ENCODE measurements at places on chromosomes 4 and X.

DNA sequence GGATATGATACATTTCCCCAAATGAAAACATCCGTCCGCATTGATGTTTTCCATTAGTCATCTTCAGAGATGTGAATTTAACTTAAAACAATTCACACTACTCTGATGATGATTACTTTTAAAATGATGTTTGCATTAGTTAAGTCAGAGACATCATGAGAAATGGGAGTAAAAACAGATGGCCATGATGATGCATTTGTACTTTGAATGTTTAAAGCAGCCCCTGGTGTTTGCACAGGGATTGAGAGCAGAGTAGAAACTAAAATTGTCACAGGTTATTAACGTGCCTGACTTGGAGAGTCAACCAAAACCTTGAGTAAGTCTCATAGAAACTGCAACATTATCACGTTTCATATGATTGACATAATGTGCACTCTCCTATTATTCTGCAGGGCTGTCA is 117.2 kb downstream of the CFAP299 start:
- DNase-seq: no peak

- DNase-seq: no peak
These were observed 185.4 kb downstream of the INPP4B start for GRCh38 chr4:142660728-142661127.

DNA sequence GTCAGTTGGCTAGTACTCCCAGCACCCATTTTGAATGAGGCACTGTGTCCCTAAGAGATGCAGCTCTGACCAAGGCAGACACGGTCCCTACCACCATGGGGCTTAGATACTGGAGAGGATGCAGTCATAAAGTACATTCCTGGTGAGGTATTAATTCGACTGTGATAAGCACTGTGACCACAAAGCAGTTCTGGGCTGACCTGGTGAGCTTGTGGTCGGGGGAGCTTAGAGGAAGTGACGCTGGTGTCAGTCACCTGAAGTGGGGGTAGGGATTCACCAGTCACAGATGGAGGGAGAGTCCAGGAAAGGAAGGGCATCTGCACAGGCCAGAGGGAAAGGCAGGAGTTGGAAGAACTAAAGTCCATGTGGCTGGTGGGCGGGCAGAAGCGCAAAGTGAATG is 15.8 kb upstream of the CLTRN start:
- no peak for DNase-seq

- no peak for DNase-seq
These were observed 5.1 kb upstream of the CXCL8 start for GRCh38 chr4:73735231-73735630.

DNA sequence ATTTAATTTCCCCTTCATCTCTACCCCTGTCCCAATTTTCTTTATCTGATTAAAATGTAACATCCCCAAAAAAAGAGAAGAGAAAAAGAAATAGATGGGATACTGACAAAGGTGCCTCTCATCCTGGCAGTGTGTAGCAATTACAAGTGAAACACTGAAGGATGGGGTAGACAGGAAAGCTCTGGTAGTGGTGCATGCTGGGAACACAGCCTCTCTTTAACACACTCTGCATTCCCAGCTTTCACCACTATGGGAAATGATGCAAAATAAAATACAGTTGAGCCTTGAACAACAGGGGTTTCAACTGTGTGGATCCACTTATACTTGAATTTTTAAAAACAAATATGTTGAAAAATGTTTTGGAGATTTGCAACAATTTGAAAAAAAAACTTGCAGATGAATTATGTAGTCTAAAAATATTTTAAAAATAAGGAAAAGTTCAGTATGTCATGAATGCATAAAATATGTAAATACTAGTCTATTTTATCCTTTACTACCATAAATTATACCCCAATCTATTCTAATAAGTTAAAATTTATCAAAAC is 239.2 kb upstream of the DDX53 start:
- no peak for DNase-seq

- DNase-seq: no peak
These were observed 76.1 kb upstream of the IRF2 start for GRCh38 chr4:184550476-184550875.

DNA sequence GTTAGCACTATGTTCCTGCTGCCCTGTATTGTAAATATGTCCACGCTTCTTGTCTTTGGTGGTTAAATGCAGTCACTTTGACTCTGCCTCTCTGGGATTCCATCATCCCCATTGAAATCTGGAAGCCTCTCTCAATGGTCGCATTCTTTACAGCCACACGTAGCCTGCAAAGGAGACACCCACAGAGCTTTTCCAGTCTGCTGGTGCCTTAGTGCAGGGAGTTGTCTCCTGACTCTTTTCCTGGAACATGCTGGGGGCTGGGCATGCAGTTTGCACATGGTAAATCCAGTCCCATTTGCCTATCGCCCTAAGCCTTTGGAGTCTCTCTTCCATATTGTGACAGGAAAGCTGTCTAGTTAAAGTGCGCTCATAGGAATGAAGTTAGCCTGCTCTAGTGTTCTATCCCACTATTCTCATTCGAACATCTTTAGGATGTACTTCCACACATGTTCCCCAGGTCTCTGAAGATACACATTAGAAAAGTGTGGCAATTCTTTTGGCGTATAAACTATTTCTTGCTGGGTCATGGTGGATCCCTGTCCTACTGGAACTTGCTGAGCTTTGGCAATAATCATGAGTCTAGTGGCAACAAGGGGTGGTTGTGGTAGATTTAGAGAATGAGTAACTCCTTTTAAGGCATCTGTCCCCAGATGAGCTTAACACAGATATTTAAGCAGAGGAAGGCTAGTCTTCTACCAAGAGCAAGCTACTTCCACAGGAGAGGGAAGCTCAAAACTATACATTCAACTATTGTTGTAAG is 33.7 kb downstream of the COQ2 start:
- no peak for DNase-seq

- DNase-seq: no peak
These were observed 107.0 kb upstream of the OTUD4 start for GRCh38 chr4:145287351-145287750.

- no peak for DNase-seq
These were observed 244.9 kb downstream of the NAP1L3 start for GRCh38 chrX:93428497-93428896.

GRCh38 chrX:85017721-85018120 is 14.0 kb downstream of the APOOL start:
- DNase-seq: no peak

DNA sequence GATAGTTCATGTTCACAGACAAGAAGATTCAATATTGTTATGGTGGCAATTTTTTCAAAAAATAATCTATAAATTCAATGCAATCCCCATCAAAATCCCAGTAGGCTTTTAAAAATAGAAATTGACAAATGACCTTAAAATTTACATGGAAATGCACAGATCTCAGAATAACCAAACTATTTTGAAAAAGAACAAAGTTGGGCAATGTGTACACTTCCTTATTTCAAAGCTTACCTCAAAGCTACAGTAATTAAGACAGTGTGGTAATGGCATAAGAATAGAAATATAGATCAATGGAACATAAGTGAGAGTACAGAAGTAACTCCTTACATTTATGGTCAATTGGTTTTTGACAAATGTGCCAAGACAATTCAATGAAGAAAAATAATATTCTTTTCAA is 39.0 kb downstream of the FRMD7 start:
- no peak for DNase-seq

DNA sequence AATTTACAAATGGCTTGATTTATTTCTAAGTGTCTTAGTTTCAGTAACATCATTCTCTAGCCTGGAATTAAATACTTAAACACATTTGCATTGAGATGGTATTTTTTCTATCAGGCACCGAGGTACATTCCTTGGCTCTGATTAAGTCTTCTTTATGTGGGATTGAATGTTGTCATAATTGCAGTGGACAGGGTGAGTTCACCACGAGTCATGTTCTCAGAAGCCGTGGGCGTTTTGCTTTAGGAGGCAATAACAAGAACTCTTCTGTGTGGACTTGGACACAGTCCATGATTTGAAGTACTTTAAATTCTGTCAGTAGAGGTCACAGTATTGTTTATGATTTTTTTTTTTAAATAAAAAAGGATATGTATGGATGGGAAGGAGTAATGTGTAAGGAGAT is 57.1 kb upstream of the EFHC2 start:
- DNase-seq: no peak

GRCh38 chr4:85864259-85865205 is 389.6 kb downstream of the ARHGAP24 start:
- DNase-seq: no peak

DNA sequence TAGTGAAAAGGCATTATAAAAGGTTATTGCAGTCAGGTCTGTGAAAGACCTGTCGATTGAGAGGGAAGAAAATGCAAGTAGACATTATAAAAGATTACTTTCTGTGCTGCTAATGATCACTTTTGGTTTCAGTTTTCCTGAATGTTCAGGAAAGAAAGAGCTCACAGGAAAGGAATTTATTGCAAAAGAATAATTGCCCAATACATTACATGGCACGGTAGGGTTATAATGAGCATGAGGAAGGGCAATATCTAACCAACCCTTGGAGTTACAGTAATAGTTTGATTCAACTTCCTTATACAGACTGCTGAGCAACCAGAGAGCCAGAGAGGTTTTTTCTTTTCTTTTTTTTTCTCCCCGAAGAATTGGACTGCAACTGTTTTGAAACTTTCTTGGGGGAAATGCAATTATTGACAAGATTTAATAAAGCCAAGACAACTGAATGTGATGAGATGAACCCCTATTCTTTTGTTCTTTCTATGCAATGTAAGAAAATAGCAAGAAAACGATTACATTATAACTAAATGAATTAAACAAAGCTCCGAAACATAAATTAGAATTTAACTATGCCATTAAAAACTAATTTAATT is 247.0 kb downstream of the C4orf33 start:
- DNase-seq: no peak

DNA sequence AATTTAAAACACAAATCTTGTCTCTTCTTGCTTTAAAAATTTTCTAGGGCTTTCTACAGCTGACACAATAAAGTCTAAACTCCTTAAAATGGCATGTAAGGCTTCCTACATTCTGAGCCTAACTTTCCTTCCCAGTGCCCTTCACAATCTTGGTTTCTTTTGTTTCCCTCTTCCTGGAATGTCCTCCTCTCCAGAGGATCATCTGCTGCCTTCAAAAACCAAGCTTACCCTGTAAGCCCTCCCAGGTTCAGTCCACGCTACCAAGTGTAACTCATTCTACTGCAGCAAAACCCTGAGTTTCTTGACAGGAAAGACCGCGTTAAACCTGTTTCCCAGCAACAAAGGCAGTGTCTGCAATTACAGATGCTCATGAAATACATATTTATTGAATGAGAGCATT is 91.3 kb downstream of the SHISA3 start:
- DNase-seq: no peak

DNA sequence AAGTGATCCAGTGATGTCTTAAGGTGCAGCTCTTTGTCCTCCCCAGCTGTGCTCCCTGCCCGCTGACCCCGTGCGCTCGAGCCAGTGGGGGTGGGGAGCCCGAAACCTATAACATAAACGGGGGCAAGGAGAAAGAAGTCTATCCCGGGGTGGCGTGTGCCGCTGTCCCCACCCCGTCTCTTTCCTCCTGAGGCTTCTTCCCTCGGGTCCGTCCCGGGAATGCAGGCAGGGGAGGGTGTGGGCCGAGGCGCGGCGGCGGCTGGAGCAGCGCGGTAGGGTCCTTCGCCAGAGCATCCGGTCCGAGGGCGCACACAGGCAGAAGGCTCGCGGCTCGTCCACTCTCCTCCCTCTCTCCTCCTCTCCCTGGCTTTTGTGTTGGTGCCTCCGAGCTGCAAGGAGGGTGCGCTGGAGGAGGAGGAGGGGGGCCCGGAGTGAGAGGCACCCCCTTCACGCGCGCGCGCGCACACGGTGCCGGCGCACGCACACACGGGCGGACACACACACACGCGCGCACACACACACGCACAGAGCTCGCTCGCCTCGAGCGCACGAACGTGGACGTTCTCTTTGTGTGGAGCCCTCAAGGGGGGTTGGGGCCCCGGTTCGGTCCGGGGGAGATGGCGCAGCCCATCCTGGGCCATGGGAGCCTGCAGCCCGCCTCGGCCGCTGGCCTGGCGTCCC is at the start of gene RAB33A:
Gene RAB33A, plus strand, starts transcription at position 517 of the 681 bp plus-strand sequence. Its CDS starts 101 bp downstream, at position 618.
- DNase-seq: no peak

DNA sequence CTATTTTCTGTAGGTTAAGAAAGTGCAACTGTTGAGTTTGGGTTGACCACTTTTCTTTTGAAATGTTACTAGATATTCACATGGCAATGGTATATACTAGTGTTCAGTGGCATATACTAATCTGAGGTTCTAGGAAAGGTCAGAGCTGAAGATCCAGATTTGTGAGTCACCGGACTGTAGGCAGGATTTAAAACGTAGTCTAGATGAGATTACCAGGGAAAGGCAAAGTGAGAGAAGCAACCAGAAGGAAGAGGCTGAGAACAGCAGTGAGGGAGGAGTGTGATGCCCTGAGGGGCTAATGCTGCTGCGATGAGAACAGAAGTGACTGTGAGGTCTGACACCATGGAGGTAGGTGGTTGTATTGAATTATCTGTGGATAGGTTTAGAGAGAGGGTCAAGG is 9.7 kb upstream of the PLA2G12A start:
- DNase-seq: no peak

GRCh38 chrX:16610121-16610621 is 39.8 kb upstream of the S100G start:
- DNase-seq: no peak

DNA sequence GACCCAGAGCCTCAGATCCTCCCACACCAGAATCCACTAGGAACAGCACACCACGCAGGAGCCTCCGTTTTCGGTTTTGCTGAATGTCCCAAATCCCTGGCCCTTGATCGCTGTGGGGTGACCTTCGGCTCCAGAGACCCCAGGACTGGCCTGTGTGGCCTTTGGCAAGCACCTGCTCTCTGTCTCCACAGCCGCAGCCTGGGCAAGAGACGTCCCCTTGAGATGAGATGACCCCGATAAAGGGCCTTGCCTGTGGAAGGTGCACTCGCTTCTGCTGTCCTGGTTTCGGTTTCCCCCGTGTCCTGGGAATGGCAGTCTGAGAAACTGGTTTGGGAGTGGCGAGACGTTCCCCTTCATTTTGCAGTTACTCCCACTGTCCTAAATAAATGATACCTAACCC is 9.6 kb downstream of the PSAPL1 start:
- DNase-seq: no peak

DNA sequence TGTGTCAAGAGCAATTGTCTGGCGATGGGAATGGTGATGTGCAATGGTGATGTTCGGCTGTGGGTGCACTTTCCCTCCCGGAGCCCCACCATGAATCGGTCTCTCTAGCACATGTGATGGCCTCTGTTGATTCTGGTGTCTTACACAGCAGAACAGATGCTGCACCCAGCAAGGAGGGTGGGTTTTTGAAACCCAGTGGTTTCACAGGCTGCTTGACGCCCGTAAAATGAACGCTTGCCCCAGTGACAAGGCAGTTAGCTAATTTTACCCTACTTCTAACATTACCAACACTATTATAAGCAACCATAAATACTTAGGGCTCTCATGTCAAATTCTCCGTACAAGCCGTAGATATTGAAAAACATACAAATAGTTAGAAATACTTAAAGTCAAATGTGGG is 5.9 kb upstream of the ANOS1 start:
- DNase-seq: no peak
